Fibroblast of upper back skin (primary cell): ENCODE measurements at places on chromosomes 5 and 9.

GRCh38 chr5:143437666-143438273, 34.3 kb upstream of the NR3C1 start:
- no peak for DNase-seq

GRCh38 chr5:54738118-54738972, 220.8 kb downstream of the SNX18 start:
- DNase-seq = peak; percentile 55

DNA sequence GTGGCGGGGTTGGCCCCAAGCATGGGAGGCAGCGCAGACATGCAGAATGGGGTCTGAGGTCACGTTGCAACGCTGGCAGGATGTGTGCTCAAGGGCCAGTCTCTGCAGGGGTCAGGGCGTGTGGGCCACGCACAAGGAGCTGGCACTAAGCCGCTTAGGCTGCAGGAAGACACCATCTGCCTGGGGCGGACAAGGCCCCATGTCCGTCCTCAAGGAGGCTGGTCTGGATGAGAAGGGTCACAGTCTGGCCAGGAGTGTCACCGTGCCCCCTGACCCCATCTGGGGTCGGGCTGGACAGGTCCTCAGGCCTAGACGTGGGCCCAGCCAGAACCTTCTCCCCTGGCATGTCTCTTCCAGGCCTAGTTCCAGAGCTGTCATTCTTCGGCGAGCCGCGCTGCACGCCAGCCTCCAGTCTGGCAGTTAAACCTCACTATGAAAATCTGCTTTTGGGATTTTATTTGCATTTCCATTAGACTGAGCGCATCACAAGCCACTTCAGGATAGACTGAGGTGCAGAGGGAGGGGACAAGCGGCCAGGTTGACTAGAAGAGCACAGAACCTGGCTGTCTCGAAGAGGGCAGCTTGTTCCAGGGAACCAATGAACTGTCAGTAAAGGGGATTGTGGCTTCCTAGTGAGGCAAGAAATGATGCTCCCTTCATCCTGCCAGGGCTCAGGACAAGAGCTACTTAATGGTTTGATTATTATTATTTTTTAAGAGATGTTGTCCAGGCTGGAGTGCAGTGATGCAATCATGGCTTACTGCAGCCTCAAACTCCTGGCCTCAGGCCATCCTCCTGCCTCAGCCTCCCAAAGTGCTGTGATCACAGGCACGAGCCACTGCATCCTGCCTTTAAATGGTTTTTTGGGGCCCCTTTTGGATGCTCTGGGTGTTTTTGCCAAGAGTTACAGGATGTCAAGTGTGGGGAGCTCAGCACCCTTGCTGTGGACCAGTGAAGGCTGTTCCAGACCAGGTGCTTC, 4.3 kb downstream of the BRD3OS start:
- DNase-seq = no peak

DNA sequence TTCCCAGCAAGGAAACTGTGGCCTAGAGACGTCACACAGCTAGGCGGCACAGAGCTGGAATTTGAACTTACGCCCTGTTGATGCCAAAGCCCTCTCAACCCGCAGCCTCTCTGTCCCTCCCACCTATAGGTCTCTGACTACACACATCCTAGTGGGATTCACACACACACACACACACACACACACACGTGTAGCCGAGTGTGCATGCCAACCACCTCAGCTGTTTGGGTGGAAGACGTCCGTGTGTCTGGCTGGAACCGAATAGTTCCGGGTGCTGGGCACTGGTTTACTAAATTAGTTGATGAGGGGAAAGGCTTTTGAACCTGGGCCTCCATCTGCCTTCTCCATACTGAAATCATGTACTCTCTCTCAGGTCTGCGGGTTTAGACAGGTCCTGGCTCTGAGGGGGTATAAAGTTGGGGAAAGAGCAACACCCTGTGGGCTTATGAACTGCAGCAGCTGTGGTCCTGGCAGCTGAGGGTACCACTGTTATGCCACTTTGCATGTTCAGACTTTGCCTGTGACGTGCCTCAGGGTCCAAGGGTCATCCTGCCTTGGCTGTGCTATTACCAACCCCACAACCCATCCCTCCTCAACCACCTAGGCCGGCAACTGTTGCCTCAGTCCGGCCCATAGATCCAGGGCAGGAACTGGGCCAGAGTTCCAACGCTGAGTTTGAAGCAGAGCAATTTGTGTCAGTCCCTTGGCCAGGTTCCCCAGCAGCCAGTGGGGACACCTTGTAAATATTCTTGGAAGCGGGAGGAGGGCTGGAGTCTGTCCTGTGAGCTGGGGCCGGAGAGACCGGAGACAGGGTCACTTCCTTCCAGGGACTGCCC, 50.5 kb downstream of the PSD2 start:
- no peak for DNase-seq

DNA sequence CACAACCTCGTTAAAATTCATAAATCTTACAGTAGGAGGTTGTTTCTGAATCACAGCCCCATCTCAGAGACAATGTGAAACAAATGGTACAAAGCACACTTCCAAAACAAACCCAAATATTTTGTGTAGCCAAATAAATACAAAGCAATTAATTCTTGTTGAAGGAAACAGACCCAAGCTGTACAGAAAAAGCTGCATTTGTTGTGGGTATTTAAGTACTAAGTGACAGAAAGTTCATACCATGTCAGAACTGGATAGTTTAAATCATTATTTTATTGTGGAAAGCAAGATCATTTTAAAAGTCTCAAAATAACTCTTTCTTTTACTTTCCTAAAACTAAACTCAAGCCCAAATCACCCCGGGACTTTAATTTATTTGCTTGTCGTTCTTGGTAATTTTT, 570.7 kb downstream of the ELAVL2 start:
- DNase-seq = no peak

GRCh38 chr9:1514776-1515363, 464.7 kb downstream of the DMRT2 start:
- DNase-seq = no peak

DNA sequence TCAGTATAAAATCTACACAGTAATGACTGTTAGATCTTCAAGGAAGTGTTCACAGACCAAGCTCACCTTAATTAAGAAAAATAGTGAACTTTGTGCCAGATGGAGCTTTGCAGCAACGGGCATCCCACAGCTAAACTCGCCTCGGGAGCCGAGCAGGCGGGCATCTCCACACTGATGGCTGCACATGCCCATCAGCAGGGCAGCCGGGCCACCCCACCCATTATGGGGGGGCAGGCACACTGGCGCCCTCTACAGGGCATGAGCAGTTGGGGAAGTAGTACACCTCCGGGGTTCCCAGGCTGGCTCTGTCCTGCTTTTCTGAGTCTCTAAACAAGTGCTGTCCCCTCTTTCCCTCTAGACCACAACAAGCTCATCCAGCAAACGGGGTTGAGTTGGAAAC, 21.6 kb downstream of the ANKS6 start:
- no peak for DNase-seq

- no peak for DNase-seq
Observed at GRCh38 chr9:135246248-135247205, 159.1 kb downstream of the OLFM1 start.

GRCh38 chr5:68529581-68529980, 314.0 kb downstream of the PIK3R1 start:
- DNase-seq = peak; percentile 80

- DNase-seq = no peak
Observed at GRCh38 chr5:43000914-43001313, 39.2 kb downstream of the ANXA2R start.

GRCh38 chr5:41009232-41009631, 61.9 kb downstream of the MROH2B start:
- DNase-seq = no peak

DNA sequence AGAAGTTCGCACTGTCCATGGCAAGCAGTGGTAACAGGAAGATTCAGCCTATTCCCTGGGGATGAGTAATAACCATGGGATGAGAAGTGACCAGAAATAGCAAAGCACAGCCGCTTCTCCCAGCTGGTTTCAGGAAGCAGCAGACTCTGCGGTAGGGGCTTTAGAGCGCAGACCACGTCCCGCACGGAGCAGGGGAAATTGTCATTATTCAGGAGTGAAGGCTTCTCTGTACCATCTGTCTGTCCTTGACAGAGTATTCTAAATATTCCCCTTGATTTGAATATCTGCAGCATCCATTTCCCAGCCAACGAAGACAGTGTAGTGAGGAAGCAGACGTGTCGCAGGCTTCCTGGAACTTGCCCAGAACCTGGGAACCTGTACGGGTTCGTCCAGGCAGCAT, 159.6 kb downstream of the NXNL2 start:
- peak; percentile 67 for DNase-seq

GRCh38 chr9:95197692-95198271, 119.7 kb downstream of the FANCC start:
- DNase-seq = peak; percentile 84

GRCh38 chr5:82513738-82514137, 235.6 kb upstream of the RPS23 start:
- DNase-seq = no peak

GRCh38 chr5:162485666-162486292, 418.2 kb downstream of the GABRG2 start:
- DNase-seq = no peak

DNA sequence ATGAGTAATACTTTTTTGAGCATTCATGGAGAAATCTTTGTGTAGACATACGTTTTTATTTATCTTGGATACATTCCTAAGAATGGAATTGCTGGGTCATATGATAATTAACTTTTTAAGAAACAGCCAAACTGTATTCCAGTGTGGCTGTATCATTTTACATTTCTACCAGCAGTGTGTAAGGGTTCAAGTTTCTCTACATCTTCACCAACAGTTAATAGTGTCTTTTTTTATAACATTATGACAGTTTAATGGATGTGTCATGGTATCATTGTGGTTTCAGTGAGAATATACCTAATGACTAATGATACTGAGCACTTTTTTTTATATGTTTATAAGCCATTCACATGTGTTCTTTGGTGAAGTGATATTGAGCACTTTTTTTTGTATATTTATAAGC, 52.4 kb downstream of the NIPBL start:
- DNase-seq = peak; percentile 85

DNA sequence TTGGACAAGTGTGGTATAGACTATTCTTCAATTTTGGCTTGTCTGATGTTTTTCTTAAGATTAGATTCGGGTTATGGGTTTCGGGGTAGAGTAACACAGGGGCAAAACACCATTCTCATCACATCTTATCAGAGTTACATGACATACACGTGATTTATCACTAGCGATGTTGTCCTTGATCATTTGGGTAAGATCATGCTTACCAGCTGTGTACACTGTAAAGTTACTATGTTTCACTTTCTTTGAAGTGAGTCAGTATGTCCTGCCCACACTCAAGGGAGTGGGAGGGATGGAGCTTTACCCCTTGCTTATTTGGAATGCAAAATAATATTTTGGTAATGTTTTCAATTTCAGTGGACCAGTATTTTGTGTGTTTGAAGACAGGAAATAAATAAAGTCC, 101.8 kb upstream of the TAF11L2 start:
- no peak for DNase-seq

GRCh38 chr5:113282472-113282871, 152.3 kb downstream of the TSSK1B start:
- no peak for DNase-seq

DNA sequence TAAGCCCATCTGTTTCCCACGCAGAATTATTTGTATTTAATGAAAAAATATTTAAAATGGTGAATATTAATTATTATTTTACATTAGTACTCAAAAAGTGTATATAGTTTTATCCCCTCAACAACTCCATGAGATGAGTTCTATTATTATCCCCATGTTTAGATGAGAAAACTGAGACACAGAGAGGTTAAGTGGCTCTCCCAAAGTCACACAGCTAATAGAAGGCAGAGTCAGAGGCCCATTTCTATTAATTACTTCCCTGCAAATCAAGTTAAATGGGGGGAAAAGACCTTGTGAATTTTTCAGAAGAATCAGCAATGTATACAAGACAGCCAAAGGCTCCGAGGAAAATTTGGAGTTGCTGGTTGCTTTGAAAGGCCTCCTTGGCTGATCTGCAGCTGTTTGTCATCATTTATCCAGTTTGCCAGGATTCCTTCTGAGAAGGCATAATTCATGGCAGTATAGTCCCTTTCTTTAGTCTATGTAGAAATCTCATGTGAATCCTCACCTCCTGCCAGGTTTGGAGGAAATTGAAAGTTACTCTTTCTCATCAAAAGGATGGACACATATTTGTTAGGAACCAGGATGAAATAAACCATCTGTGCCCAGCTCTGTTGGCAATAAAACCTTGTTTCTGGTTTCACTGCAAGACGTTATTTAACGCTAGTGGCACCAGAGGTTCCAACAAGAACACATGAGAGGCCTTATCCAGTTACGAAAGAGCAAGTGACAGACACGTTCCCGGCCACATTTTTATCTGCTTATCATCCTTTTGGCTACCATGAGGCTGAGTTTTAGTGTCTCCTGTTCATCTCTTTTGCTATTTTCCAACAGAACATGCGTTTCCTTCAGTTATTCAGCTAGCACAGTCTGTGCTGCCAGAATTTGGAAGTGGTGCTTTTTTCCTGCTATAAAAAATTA, 621 bp downstream of the FYB1 start:
- DNase-seq = no peak

DNA sequence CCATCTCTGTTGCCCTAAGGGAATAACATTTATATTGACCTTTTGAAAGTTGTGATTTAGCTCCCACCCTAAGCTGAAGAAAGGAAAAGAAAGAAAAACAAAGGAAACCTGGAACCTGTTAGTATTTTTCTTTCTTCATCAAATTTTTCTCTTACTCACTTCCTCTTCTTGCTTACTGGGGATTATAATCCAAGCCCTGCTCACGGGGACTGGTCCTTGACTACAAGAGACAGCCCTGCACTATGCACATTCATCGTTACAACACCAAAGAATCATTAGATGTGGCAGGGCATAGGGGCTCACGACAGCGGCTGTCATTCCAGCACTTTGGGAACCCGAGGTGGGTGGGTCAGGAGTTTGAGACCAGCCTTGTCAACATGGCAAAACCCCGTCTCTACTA, 37.8 kb upstream of the LPAR1 start:
- no peak for DNase-seq

DNA sequence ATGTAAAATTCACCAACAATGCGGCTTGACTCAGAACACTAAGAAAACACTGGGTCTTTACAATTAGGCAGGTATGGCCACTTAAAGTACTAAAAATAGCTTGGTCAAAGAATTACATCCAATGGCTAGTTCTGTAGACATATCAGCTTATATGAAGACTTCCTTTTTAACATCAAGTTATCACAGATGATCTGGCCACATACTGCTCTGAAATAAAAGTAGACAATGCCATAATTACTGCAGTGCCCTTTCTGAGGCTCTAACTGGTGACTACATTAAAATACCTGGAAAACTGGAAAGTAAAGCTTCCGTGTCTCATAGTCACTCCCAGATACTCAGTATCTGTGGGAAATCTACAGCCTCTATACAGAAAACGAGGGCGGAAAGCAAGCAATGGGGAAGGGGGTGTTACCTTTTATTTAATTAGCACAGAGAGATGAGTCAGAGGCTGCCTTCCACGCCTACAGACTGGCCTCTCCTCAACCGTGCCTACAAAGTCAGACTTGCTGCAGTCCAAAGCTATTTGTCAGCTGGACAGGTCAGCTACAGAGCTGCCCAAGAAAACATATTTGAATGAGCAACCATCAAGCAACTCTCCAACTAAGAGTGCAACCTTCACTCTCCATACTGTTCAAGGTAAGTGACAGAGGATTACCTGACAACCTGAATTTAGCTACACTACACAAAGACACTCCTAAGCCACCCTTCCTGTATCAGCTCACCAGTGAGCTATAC, 8.7 kb downstream of the SERINC5 start:
- DNase-seq = peak; percentile 81
